ENCODE measurements at places on chromosomes 3 and 15.

DNA sequence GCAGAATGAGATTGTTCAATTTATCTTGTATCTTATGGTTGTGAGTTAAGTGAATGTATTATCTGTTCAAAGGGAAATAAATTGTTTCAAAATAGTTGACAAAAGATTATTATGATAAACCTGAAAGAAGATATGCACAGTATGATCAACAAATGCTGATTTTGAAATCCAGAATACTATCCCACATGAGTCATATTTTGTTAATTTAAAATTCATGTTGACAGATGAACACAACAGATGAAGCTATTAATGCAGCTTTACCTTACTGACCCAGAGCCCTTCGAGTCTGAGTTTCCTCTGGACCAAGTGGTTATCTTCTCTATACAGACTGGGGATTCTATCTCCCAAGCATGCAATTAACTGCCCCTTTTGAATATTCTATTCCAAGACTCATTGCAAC lies 482.8 kb downstream of the FGF12 start:
- no peak for DNase-seq

- no peak for DNase-seq
Measured at GRCh38 chr3:148714521-148714920, 16.8 kb downstream of the AGTR1 start.

- DNase-seq: no peak
Measured at GRCh38 chr15:58378241-58379085, 53.3 kb upstream of the LIPC start.

- no peak for DNase-seq
Measured at GRCh38 chr3:43023746-43024145, 44.6 kb downstream of the GASK1A start.

DNA sequence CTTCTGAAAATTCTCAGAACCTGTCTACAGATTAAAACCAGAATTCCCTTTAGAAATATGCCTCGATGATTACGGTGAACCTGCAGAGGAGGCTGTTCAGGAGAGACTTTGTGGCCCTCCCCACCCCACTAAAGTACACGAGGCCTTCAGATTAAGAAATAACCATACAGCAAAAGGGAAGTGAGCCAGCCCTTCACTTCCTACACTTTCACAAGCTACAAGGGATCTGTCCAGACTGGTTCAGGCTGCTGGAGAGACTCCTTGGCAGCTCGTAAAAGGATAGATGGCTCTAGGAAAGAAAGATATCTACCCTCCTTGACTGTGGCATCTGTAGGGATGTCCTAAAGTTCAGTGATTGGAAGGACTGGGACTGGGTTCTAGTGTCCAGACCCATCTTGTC lies 102.6 kb downstream of the ALDH1A2 start:
- DNase-seq: no peak

GRCh38 chr3:13009132-13009945 lies 63.9 kb downstream of the IQSEC1 start:
- peak; percentile 54 for DNase-seq

GRCh38 chr15:33111041-33111451 lies 83.5 kb downstream of the FMN1 start:
- no peak for DNase-seq

DNA sequence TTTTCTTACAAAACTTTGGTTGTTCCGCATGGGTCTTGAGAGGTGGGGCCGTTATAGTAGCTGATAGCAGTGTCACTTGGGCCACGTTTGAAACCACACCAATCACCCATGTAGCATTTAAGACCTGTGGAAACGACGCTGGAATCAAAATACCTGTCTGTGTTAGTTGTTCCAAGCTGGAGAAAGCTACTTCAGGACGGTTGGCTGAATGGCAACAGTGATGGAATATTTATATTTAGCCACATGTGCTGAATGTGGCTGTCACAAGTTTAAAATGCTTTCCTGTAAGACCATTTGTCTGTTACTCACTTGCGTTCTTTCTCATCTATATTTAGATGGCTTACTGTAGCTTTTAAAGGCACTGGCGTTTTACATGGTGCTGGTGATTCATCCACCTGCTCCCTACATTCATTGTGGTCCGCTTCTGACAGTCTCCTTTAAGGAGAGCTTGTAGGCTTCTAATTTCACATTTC lies 1.4 kb downstream of the DNAJA4 start:
- DNase-seq: no peak

- DNase-seq: no peak
Measured at GRCh38 chr3:1783995-1784394, 314.7 kb upstream of the CNTN4 start.

DNA sequence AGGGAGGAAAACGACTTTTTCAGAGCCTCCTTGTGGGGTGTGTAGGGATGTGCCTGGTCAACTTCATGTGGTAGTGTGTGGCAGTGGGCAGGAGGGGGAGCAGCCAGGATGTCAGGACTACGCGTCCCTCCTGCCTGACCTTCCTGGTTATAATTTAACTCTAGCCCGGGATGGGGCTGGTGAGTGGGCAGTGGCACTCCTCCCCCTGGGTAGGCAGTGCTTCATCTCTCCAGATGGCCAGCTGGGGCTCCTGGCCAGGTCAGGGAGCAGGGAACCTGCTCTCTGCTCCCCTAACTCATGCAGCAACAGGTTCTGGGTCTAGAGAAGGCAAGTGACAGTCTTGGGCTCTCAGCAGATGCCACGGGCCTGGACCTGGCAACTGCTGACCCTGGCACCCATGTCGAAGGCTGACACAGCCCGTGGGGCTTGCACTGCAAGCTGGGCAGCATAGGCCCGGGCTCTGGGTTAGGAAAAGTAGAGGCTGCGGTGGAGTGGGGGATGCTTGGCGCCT lies 2.6 kb downstream of the ITIH4 start:
- DNase-seq: no peak

- DNase-seq: no peak
Measured at GRCh38 chr3:2390926-2391532, 292.4 kb downstream of the CNTN4 start.

DNA sequence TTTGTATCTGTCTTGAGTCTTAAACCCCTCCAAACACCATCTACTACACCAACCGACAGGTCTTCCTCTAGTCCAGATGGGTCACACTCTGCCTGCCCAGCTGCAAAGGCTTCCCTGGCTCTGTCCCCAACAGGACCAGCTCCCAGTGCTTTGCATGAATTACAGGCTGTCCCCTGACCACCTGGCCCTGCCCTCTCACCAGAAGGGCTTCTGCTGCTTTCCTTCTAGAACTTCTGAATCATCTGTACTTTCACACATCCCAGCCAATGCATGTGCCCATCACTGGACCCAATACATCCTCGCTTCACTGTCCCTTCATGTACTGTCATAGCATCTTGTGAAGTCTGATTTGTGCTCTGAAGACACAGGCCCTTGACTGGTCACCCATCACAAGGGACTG lies 53.6 kb downstream of the HOMER2 start:
- no peak for DNase-seq

- no peak for DNase-seq
Measured at GRCh38 chr3:129366312-129366831, 62.1 kb downstream of the EFCAB12 start.

DNA sequence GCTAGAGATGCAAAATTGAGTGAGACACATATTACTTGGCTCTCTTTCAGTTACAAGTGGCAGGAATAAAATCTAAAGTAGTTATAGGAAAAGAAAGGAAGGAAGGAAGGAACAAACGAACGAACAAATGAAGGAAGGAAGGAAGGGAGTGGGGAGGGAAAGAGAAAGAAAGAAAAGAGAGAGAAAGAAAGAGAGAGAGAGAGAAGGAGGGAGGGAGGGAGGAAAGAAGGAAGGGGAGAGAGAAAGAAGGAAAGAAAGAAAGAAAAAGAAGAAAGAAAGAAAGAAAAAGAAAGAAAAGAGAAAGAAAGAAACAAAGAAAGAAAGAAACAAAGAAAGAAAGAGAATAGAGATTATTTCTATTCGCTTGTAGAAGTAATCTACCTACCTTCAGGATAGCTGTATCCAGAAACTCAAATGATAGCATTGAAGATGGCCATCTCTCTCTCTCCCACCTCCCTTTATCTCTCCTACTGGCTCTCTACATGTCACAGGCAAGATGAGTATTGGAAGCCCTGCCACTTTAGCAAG lies 229.7 kb upstream of the TLE3 start:
- no peak for DNase-seq

DNA sequence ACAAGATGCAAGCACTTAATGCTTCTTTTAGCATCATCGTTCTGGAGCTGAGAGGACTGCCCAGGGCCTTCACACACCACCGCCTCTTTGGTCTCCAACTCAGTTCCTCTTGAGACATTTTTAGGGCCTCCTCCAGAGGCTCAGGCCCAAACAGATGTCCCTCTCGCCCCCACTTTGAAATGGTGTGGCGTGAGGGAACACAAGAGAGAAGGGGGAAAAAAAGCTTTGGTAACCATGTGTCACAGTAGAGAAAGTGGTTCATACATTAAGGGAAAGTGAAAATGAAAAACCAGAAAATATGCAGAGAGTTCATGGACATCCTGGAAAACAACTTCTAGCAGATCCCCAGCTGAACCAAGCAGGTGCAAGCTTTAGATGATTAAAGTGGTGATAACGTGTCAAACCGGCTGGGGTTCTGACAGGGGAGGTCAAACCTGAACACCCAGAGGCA lies 33.1 kb upstream of the FOXP1 start:
- no peak for DNase-seq

- no peak for DNase-seq
Measured at GRCh38 chr3:38985981-38986380, 65.8 kb downstream of the SCN11A start.

- DNase-seq: no peak
Measured at GRCh38 chr3:78313332-78313731, 1273.4 kb downstream of the ROBO2 start.

DNA sequence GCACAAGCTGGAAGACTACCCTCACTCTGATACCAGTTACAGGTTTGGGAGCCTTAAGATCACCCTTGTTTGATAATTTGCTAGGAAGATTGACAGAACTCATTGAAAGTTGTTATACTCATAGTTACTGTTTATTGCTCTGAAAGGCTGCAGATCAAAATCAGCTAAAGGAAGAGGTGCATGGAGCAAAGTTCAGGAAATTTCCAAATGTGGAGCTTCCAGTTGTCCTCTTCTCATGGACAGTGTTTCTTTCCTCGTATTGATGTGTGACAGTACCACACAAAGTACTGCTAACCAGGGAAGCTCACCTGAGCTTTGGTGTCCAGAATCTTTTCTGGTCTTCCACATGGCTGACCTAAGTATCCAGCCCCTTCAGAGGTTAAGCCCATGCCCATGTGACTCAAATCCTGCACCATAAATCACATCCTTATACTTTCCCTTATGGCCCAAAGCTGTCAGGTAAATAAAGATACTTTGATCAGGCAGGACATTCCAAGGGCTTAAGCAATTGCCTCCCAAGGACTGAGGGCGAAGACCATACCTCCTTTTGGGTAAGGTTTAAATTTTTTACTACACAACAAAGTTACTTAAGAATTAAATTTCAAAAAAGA lies 93.1 kb upstream of the ZBED2 start:
- DNase-seq: no peak

DNA sequence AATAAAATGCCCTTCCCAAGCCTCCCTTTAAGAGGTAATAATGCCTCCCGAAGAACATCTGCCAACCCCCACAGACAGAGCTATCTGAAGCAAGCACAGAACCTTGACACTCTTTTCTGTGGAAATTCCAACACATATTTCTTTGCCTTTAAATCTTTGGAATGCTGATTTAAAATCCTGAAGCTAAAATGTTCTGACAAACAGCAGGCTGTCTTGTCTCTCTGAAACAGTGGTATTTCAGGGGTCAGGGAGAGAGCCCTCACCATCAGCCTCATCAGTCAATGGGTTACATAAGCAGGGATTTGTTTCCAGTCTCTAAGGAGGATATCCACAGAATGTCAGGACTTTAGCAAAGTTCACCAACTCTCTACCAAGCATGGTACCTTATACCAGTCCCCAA lies 27.8 kb upstream of the ARHGEF3 start:
- DNase-seq: no peak

DNA sequence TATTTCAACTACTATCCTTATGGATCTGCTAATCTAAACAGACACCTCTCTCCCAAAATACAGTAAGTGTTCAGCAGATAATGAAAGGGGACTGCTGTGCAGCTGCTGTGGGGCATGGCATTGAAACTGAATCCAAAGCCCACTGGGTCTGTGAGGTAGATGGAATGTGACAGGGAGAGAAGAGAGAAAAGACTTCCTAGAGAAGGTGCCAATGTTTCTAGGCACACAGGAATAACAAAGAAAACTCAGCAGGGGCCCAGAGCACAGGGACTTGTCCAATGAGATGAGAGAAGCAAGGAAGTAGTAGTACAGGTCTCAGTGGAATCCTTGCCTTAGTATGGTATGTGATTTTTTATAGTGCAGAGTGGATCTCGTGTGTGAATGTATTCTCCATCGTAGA lies 457.8 kb downstream of the IL5RA start:
- no peak for DNase-seq

DNA sequence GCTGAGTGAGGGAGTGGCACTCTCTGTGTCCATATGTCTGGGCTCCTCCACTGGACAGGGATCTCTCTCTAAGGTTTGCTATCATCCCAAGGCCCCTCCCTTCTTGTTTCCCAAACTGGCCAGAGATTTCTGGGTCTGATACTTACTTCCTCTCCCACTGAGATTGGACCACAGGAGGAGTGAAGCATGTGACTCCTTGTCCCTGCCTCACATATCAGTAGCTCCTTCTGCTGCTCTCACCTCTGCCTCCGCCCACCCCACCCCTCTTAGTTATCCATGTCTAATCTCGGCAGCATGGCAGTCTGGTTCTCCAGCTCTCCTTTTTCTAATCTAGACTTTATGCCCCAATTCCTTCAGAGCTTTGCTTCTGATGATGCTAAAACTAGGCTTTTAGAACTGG lies 223.1 kb downstream of the RPLP1 start:
- no peak for DNase-seq

DNA sequence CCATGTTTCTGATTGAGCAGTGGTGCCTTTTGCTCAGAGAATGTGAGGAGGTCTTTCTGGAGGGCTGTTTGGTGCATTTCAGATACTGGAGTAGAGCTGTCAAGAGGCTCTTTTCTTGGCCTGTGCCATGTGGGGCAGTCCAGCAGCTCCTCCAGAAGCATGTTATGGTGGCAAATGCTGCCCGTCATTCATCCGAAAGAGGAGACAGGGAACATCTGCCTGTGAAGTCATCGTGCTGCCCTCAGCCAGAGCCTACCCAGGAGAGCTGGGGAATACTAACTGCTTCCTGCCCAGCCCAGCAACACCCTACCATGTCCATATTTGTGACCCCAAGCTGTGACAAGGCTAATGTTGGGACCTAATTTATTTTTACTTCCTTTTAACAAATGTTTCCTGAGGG lies 82.2 kb upstream of the SLC6A6 start:
- no peak for DNase-seq

DNA sequence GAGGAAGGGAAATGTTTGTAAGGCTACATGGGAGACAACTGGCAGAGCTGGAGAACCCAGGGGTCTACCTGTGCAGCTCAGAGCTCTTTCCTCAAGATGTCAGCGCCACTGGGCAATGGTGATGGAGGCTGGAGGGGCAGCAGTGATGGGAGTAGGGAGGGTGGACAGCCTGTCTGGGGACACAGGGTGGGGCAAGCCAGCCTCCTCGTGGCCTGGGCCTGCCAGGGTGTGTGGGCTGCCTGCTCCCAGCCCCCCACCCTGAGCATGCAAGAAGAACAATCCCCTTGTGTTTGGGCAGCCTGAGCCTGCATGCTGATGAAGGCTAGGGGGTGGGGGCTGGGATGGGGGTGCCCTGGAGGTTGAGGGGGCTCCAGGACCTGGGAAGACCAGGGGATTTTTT lies 1.2 kb downstream of the PCBP4 start:
- DNase-seq: no peak

- no peak for DNase-seq
Measured at GRCh38 chr3:77707281-77707680, 667.4 kb downstream of the ROBO2 start.
